Temporal lobe (tissue), 4 donors: ENCODE measurements at places on chromosomes 6 and 20. TPM values are rescaled to one million over a fixed set of nuclear protein-coding genes. Genes with fewer than 3 reads are reported as not detected.

WTAP gene
- total RNA-seq = 82.1 TPM

SMPDL3A gene
- total RNA-seq = 8.9 TPM

RNF217 gene
- total RNA-seq = 11.6 TPM

MAS1 gene
- total RNA-seq = 0.25 TPM

CTAGE9 gene
- not detected for total RNA-seq

SNAP25 gene
- total RNA-seq = 113 TPM

HLA-DQA2 gene
- total RNA-seq = not detected

GJA1 gene
- 53.6 TPM for total RNA-seq

FAM209A gene
- not detected for total RNA-seq

MMP24OS gene
- 3.2 TPM for total RNA-seq

RTN4IP1 gene
- total RNA-seq = 6.9 TPM

TNXB gene
- total RNA-seq = 10.1 TPM

MMP24 gene
- total RNA-seq = 75.0 TPM

GLP1R gene
- total RNA-seq = under 0.01 TPM

CYB5R4 gene
- 11.8 TPM for total RNA-seq

KHDC1L gene
- total RNA-seq = 0.49 TPM

MATN4 gene
- not detected for total RNA-seq

FAM83B gene
- 0.49 TPM for total RNA-seq

UBE2V1 gene
- 38.4 TPM for total RNA-seq

RNF39 gene
- not detected for total RNA-seq

NKX2-4 gene
- not detected for total RNA-seq

PGC gene
- 0.49 TPM for total RNA-seq

LY6G5B gene
- 3.4 TPM for total RNA-seq

PHACTR1 gene
- total RNA-seq = 45.5 TPM

TGM2 gene
- total RNA-seq = 5.7 TPM

SLC2A10 gene
- total RNA-seq = 5.4 TPM

MDFI gene
- 8.4 TPM for total RNA-seq

LY6G6C gene
- total RNA-seq = 0.25 TPM

KHDRBS2 gene
- 55.8 TPM for total RNA-seq

EIF6 gene
- total RNA-seq = 54.6 TPM

ECT2L gene
- total RNA-seq = 0.98 TPM

DLGAP4 gene
- total RNA-seq = 32.0 TPM

DZANK1 gene
- 4.9 TPM for total RNA-seq

APOM gene
- total RNA-seq = 0.98 TPM

WFDC10B gene
- not detected for total RNA-seq

PRR18 gene
- total RNA-seq = 0.25 TPM

EPB41L1 gene
- 94.7 TPM for total RNA-seq

NEURL2 gene
- 3.2 TPM for total RNA-seq

SIRPD gene
- not detected for total RNA-seq

CD24 gene
- 964 TPM for total RNA-seq

ASIP gene
- total RNA-seq = not detected

APOBEC2 gene
- not detected for total RNA-seq

SLC13A3 gene
- 7.9 TPM for total RNA-seq

SGK2 gene
- 0.74 TPM for total RNA-seq

SLC52A3 gene
- 0.49 TPM for total RNA-seq

CALHM4 gene
- total RNA-seq = not detected

PLG gene
- not detected for total RNA-seq

SIRPA gene
- total RNA-seq = 9.3 TPM

HLA-DQB2 gene
- total RNA-seq = not detected

GHRH gene
- total RNA-seq = not detected

OR2B6 gene
- total RNA-seq = not detected

RBPJL gene
- not detected for total RNA-seq

FAM50B gene
- 11.8 TPM for total RNA-seq

TNNC2 gene
- 0.25 TPM for total RNA-seq

ZNF133 gene
- total RNA-seq = 21.1 TPM

IPCEF1 gene
- 10.1 TPM for total RNA-seq

BMP6 gene
- total RNA-seq = 3.4 TPM
